ENCODE measurements at places on chromosomes 11 and 22. TPM values are rescaled to one million over a fixed set of nuclear protein-coding genes. Genes with fewer than 3 reads are reported as not detected.

OTOG gene
- not detected for total RNA-seq

APOBEC3B gene
- 2.9 TPM for total RNA-seq

CCDC157 gene
- total RNA-seq = 2.1 TPM

MS4A8 gene
- not detected for total RNA-seq

KIF18A gene
- 3.0 TPM for total RNA-seq

C22orf31 gene
- not detected for total RNA-seq

OR51M1 gene
- total RNA-seq = not detected

KDM4D gene
- 0.65 TPM for total RNA-seq

PDE2A gene
- total RNA-seq = not detected
